ENCODE measurements at places on chromosomes 16 and 17. TPM values are rescaled to one million over a fixed set of nuclear protein-coding genes. Genes with fewer than 3 reads are reported as not detected.

GRCh38 chr17:9192010-9192409 is 170.7 kb downstream of the NTN1 start:
- DNase-seq, result no peak
- H3K36me3 ChIP-seq, result no peaks in the 10 kb centered on the region
- H3K27ac ChIP-seq, result no peak overlapping the region
- H3K4me1 ChIP-seq, result peaks cover 12% of the 10 kb centered on the region
- no peak overlapping the region for H3K4me3 ChIP-seq

- H3K27me3 ChIP-seq, result peaks cover 24% of the 10 kb centered on the region
- H3K4me3 ChIP-seq, result no peak overlapping the region
- no peak for DNase-seq
- H3K36me3 ChIP-seq, result no peaks in the 10 kb centered on the region
- H3K27ac ChIP-seq, result no peak overlapping the region
- no peaks in the 10 kb centered on the region for H3K4me1 ChIP-seq
These were observed 99.5 kb downstream of the CHD9NB start for GRCh38 chr16:52953215-52953614.

DNA sequence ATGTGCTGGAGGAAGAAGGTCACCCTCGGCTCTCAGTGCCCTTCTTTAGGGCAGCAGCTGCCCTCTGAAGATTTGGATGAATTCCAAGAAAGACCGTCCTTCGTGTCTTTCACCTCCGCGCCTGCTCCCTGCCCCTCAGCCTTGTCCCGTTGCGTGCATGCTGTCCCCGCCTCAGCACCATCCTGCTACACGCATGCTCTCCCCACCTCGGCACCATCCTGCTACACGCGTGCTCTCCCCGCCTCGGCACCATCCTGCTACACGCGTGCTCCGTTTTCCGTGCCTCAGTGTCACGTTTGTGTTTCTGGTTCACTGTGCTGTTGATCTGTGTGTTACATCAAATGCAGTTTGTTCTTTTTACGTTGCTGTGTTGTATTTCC is 13.5 kb downstream of the ACSF3 start:
- no peaks in the 10 kb centered on the region for H3K4me1 ChIP-seq
- DNase-seq, result no peak
- H3K4me3 ChIP-seq, result no peak overlapping the region
- H3K36me3 ChIP-seq, result no peaks in the 10 kb centered on the region
- H3K27ac ChIP-seq, result no peak overlapping the region

DNA sequence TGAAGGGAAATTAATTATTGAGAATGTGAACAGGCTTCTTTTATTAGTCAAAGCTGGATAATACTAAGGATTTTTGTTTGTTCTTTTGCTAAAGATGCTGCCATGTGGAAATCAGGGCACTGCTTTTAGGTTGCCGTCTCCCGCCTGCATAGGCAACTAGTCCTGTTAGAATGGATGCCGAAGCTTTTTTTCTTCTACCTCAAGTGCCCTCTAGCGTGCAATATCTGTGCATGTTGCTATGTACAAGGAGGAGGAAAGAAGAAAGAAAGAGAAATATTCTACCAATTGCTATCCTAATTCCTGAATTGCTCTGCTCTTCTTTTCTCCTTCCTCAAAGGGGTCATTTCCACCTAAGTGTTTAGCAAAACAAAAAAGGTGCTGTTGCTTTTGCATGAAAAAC is 5.2 kb upstream of the CDH8 start:
- DNase-seq, result no peak
- no peaks in the 10 kb centered on the region for H3K4me1 ChIP-seq

DNA sequence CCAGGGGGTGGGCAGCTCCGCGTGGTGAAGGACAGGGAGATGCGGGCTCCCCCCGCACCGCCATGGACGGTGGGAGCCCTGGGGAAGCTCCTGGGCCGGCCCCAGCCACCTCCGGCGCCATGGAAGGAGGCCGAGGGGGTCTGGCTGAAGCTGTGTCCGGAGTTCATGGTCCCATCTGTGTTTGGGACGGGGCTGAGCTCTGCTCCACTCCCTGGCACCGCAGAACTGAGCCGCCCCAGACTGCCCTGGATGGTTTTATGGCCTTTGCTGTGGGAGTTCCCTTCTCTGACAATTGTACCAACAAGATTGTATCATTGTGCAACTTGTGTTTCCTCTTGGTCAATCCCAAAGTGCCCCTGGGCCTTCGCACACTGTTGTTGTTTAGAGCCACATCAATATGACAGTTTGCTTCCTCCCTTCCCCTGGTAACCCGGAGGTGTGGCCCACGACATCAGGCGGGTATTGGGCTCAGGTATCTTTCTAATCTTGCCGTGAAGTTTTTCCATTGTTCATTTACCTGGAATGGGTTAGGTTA is 942 bp downstream of the KRT23 start:
- peak overlapping the region; percentile 59 for H3K4me3 ChIP-seq
- H3K4me1 ChIP-seq, result peaks cover 28% of the 10 kb centered on the region
- no peaks in the 10 kb centered on the region for H3K27me3 ChIP-seq
- no peak for DNase-seq
- H3K36me3 ChIP-seq, result peaks cover 11% of the 10 kb centered on the region
- peak overlapping the region; percentile 71 for H3K27ac ChIP-seq

The STXBP4 gene
- 6.2 TPM for total RNA-seq
